ENCODE measurements at places on chromosomes 11 and 22.
A peak's percentile ranks its signal among the peaks of the same experiment; 100 is the strongest.

GRCh38 chr11:121236115-121237001 is 56.2 kb upstream of the SC5D start:
- no peak overlapping the region for H3K4me3 ChIP-seq
- H3K4me1 ChIP-seq = peaks cover 16% of the 10 kb centered on the region
- H3K36me3 ChIP-seq = no peaks in the 10 kb centered on the region
- H3K27ac ChIP-seq = no peak overlapping the region

DNA sequence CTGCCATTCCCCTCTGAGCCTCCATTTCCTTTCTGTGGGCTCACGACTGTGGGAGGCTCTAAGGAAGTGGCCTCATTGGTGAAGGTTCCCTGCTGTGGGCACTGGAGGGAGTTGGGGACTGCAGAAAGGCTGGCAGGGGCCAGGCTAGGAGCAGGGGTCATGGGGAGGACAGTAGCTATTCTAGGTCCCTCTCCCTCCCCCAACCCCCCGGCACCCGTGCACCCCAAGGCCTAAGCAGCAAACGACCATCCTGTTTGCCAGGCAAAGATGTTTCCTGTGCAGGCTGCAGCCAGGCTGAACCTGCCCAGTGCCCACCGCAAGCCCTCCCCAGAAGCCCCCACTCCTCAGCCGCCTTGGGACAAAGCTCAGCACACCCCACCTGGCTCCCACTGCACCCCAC is 189.4 kb downstream of the MN1 start:
- H3K36me3 ChIP-seq = no peaks in the 10 kb centered on the region
- peaks cover 6% of the 10 kb centered on the region for H3K27me3 ChIP-seq

DNA sequence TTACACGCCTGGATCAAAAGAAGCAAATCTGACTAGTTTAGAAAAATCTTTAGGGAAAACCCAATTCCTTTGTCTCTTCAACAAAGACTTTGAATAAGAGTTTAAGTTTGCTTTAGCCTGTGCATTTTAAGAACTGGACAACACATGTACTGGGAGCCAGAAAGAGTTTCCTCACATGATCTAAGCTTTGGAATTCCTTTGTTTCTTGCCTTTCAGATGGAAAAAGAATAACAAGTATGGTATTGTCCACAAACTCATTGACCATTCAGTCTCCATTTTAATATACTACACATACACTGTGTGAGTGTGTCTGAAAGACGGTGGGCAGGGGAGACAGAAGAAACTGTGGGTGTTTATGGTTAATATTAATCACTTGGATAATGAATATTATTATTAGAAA is 205.6 kb downstream of the MAML2 start:
- no peaks in the 10 kb centered on the region for H3K27me3 ChIP-seq
- H3K4me3 ChIP-seq = no peak overlapping the region
- H3K27ac ChIP-seq = no peak overlapping the region
- H3K36me3 ChIP-seq = no peaks in the 10 kb centered on the region

DNA sequence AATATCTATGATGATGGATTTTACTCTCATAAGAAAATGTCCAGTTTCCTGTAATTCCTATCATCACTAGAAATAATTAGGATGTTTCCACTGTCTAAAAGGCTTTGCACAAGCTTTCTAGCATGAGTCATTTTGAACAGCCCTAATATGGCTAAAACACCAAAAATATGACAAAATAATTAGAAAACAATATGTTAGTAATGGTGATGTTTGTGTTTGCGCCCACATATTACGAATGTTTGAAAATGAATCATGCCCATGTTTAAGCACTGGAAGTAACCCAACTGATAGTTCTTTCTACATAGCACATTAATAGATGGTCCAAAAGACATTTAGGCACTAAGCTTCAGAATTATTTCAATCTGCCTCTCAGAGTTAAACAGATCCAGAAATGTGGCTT is 96.0 kb downstream of the TRPC6 start:
- DNase-seq = no peak
- H3K4me1 ChIP-seq = no peaks in the 10 kb centered on the region
- no peaks in the 10 kb centered on the region for H3K36me3 ChIP-seq
- H3K4me3 ChIP-seq = no peak overlapping the region

DNA sequence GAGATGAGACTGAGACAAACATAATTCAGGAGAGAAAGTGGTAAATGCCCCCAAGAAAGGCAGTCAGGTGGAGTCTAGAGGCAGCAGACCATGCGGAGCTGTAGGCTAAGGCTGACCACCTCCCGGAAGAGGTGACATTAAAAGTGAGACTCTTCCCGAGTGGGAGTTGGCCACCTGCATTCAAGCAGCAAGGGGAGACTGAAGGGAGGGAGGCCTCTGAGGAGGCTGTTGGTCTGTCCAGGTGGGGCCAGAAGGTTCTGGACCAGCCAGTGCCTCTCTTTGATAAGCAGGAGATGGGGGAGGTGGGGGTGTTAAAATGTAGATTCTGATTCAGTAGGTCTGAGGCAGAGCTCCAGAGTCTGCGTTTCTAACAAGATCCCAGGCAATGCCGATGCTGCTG is 37.5 kb downstream of the CD6 start:
- DNase-seq = no peak
- no peak overlapping the region for H3K27ac ChIP-seq
- H3K36me3 ChIP-seq = no peaks in the 10 kb centered on the region
- no peaks in the 10 kb centered on the region for H3K27me3 ChIP-seq
- no peak overlapping the region for H3K4me3 ChIP-seq

GRCh38 chr22:39012533-39013511 is 1.2 kb upstream of the APOBEC3C start:
- no peaks in the 10 kb centered on the region for H3K27me3 ChIP-seq
- no peaks in the 10 kb centered on the region for H3K36me3 ChIP-seq
- peak overlapping the region; percentile 84 for H3K27ac ChIP-seq
- no peak overlapping the region for H3K4me3 ChIP-seq

GRCh38 chr11:1202154-1202775 is 20.6 kb upstream of the MUC5B start:
- no peak overlapping the region for H3K4me3 ChIP-seq
- H3K36me3 ChIP-seq = no peaks in the 10 kb centered on the region
- H3K27ac ChIP-seq = no peak overlapping the region
- peak; percentile 44 for DNase-seq
- no peaks in the 10 kb centered on the region for H3K4me1 ChIP-seq
- no peaks in the 10 kb centered on the region for H3K27me3 ChIP-seq

GRCh38 chr22:21032037-21032867 is at the start of gene SLC7A4:
Gene SLC7A4 (minus strand): TSS chr22:21032561. CDS start chr22:21031812, 749 bp downstream.
- peaks cover 7% of the 10 kb centered on the region for H3K4me1 ChIP-seq
- no peak within 1 kb of the TSS for H3K27ac ChIP-seq
- H3K36me3 ChIP-seq = no peaks in the 10 kb centered on the region
- H3K4me3 ChIP-seq = peak within 1 kb of the TSS; percentile 47
- DNase-seq = no peak

DNA sequence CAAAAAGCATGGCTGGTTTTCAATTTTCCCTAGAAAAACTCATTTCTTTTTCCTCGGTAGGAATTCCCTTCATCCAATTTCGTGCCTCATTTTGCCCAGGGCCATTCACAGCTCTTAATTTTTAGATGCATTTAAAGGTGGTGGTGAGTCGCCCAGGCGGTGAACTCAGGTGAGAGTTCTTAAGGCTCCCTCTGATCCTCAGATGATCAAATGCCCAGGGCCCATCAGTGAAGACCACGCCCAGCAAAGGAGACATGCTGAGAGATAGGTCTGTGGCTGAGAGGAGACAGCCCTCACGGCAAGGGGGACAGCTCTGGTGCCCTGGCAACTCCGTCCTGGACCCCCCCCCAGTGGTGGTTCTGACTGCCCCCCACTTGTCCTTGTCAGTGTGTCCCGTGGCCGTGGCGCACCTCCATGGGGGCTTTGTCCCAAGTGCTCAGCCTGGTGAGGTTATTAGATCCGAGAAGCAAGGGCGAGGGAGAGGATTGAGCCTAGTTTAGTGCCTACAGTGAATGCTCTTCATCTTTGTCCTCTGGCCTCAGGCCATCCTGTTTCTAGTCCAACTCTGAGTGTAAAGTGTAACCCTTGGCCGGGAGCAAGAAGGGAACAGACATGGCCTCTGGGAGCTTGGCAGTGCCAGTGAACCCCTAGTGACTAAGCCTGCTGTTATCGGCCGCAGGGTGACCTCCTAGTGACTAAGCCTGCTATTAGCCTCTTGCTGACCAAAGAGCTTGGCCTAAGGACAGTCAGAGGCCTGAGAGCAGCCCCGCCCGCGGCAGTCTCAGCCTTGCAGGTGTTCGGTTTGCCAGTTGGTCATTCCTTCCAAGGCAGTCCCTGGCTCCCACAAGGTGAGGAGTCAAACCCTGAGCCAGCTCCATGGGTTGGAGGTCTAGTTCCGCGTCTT is 83.5 kb downstream of the CTTN start:
- peak; percentile 83 for DNase-seq
- no peaks in the 10 kb centered on the region for H3K36me3 ChIP-seq
- H3K4me3 ChIP-seq = no peak overlapping the region
- peak overlapping the region; percentile 71 for H3K27ac ChIP-seq
- no peaks in the 10 kb centered on the region for H3K27me3 ChIP-seq

DNA sequence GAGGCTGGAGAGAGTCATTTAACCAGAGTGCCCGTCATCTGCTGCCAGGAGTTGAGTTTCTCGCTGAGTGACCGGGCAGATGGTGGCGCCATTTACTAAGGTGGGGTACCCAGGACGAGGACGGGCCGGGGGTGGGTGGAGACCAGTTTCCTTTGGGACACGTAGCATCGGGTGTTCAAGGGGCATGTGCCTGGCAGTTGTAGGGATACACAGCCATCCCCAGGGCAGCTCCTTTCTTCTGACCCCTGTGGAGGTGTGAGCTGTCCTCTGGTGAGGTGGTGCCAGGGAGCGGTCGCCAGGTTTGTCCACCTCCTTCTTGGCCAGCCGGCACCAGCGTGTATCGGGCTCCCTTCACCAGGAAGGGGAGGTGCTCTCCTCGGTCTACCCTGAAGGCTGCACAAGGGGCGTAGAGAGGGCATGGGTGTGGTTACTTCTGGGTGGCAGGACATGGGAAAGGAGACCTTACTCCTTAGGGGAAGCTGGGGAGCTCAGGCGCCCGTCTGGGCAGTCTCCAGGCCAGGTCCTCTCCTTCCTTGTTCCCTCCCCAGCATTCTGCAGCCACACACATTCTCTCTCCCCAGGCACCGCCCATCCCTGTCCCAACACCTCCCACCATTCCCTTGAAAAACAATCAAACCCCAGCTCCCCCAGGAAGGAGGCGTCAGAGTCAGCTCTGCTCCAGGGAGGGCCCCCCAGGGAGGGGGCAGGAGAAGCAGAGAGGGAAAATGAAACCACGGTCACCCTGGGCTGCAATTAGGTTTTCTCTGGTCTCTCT is 10.3 kb upstream of the MB start:
- no peaks in the 10 kb centered on the region for H3K36me3 ChIP-seq
- peak overlapping the region; percentile 84 for H3K27ac ChIP-seq
- peak; percentile 91 for DNase-seq
- no peaks in the 10 kb centered on the region for H3K27me3 ChIP-seq
- no peaks in the 10 kb centered on the region for H3K4me1 ChIP-seq

GRCh38 chr11:2888266-2888968 is 2.8 kb upstream of the CDKN1C start:
- peaks cover 35% of the 10 kb centered on the region for H3K4me1 ChIP-seq
- peak; percentile 89 for DNase-seq
- no peak overlapping the region for H3K27ac ChIP-seq
- H3K4me3 ChIP-seq = no peak overlapping the region
- no peaks in the 10 kb centered on the region for H3K27me3 ChIP-seq

- no peaks in the 10 kb centered on the region for H3K36me3 ChIP-seq
- H3K4me1 ChIP-seq = peaks cover 12% of the 10 kb centered on the region
- no peak overlapping the region for H3K4me3 ChIP-seq
These were observed 4.9 kb upstream of the ATF4 start for GRCh38 chr22:39515266-39516050.

GRCh38 chr11:13268791-13269190 is 8.8 kb upstream of the BMAL1 start:
- H3K27me3 ChIP-seq = no peaks in the 10 kb centered on the region
- H3K4me1 ChIP-seq = no peaks in the 10 kb centered on the region
- no peaks in the 10 kb centered on the region for H3K36me3 ChIP-seq
- no peak overlapping the region for H3K27ac ChIP-seq

GRCh38 chr11:115623021-115623451 is 118.8 kb upstream of the CADM1 start:
- H3K36me3 ChIP-seq = no peaks in the 10 kb centered on the region
- H3K4me1 ChIP-seq = no peaks in the 10 kb centered on the region
- no peaks in the 10 kb centered on the region for H3K27me3 ChIP-seq
- peak; percentile 75 for DNase-seq
- H3K27ac ChIP-seq = no peak overlapping the region
- H3K4me3 ChIP-seq = no peak overlapping the region

Data from Peyer's patch (tissue), 4 donors.